Activated CD4-positive, alpha-beta T cell treated with anti-CD3 and anti-CD28 coated beads, Interleukin-10, Interleukin-2, amounts not matched to agents 100 ng/mL and 50 ng/mL, durations not matched to agents 16 hours and 8 hours (primary cell): ENCODE measurements at places on chromosomes 3 and 15.
A peak's percentile ranks its signal among the peaks of the same experiment; 100 is the strongest.

DNA sequence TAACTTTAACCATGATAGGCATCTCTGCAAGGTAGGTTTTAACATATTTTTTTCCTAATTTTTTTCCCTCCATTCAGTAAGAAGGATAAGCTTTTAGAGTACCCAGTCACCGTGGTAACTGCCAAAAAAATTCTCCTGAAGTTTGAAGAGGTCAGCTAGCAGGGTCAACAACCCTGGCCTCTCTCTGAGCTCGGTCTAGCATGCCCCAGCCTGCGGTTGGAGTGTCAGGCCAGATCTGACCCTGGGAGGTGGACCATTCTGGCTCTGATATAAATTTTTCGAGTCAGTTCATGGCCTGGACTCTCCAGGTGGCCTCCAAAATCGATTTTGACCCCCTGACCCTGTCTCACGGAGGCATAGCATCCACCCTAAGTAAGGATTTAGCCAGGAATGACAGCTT lies 29.7 kb downstream of the SOX2 start:
- no peak for DNase-seq

GRCh38 chr15:52101542-52102323 lies 10.8 kb downstream of the BCL2L10 start:
- DNase-seq, result no peak

DNA sequence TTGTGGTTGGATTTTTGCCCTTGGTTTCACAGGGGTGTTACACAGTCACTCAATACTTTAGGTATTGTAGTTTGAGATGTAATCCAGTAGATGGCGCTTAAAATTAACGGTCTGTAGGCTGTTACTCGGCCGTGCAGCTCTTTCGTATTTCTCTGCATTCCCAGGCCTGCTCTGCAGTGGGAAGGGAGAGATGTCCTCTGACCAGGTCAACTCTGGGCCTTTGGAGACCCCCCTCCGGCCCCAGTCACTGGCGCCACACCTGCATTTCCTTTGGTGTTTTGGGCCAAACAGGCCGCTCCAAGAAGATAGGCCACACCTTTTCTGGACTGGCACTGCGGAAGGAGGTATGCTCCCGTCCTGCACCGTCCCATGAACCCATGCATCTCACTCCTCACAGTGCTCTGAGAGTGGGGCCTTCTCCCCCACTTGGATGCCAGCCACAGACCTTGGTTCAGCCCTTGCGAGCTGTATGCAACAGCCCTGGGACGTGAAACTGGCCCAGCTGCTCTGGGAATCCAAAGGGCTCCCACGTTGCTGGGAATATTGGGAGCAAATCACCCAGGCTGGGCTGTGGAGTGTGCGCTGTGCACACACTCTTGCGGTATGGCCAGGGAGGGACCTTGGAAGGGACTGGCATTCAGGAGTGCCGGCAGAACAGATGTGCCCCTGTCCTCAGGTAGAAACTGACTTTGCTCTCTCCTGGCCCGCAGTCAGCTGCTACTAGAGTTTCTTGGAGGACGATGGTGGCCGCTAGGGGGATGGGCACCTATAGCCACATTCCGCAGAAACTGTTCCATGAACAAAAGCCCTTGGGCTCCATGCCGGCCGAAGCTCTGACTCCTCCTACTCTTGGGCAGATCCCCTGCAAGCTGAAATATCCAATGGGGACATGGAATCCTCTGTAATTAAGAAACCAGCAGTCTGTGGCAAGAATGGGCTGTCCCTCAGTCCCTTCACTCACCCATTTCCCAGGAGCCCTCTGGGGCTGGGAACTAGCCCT lies 410.5 kb upstream of the CADM2 start:
- DNase-seq, result peak; percentile 5

- DNase-seq, result no peak
Measured at GRCh38 chr3:28036599-28037575, 204.5 kb upstream of the CMC1 start.

GRCh38 chr15:80127911-80128310 lies 24.9 kb upstream of the FAH start:
- DNase-seq, result no peak
